ENCODE measurements at places on chromosomes 16 and 17.

GRCh38 chr17:47952171-47953021, 5.3 kb downstream of the PRR15L start:
- no peak for DNase-seq

- no peak for DNase-seq
These were observed 14.6 kb downstream of the STH start for GRCh38 chr17:46013502-46014165.

- no peak for DNase-seq
These were observed at the start of gene CNTNAP1 for GRCh38 chr17:42681976-42682721. CNTNAP1 (plus strand) TSS chr17:42682531; CDS start chr17:42682830, 299 bp downstream.

DNA sequence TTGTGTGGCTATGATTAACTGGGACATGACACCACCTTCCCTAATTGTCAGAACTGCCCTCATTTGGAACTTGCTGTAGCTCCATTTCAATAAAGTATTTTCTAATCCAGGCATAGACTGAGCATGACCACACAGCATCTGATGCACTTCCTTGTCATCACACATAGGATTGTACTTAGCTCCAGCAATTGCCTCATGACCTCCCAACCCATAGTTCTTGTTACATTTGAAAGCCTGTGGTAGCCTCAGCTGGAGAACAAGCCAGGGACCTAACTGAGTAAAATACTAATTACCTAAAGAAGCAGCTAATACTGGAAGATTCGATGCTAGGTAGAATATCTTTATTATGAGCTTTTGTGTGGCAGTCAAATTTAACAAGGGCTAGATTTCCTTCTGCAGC, 187.3 kb upstream of the KIF2B start:
- no peak for DNase-seq

GRCh38 chr16:59355704-59356103, 621.6 kb upstream of the GOT2 start:
- DNase-seq: no peak

- no peak for DNase-seq
These were observed 1.8 kb downstream of the SOCS1 start for GRCh38 chr16:11253995-11254912.

GRCh38 chr17:82303944-82304808, 13.2 kb downstream of the CD7 start:
- no peak for DNase-seq

GRCh38 chr16:29667755-29668154, 4.7 kb downstream of the SPN start:
- DNase-seq: no peak

DNA sequence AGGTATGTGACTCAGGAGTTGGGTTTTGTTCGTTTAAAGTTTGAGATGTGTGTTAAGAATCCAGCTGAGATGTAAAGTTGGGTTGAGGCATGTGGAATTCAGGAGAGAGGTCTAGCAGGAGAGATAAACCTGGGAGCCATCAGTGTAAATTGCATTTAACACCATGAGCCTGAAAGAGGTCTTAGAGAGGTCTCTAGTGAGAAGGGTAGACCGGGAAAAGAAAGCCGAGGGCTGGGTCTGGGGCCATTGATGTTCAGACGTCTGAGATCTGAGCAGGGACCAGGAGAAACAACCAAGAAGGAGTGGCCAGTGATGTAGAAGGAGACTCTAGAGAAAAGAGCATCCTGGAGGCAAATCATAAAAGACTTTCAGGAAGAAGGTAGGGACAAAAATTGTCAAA, 44.1 kb upstream of the PIRT start:
- DNase-seq: no peak

DNA sequence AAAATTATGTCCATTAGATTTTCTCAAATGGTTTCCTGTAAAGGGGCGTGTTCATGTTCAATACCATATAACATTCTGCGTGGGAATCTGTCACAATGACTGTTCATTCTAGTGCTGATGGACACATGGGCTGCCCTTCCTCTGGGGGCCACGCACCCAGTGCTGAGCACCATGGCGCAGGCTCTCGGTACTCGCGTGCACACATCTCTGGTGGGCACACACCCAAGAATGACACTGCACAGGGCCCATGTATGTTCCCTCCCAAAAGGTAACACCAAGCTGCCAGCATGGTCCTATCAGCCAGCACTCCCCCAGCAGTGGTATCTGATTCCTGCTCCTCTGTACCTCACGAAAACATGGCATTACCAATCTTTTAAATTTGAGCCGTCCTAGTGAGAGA, 13.7 kb downstream of the B9D1 start:
- DNase-seq: no peak

DNA sequence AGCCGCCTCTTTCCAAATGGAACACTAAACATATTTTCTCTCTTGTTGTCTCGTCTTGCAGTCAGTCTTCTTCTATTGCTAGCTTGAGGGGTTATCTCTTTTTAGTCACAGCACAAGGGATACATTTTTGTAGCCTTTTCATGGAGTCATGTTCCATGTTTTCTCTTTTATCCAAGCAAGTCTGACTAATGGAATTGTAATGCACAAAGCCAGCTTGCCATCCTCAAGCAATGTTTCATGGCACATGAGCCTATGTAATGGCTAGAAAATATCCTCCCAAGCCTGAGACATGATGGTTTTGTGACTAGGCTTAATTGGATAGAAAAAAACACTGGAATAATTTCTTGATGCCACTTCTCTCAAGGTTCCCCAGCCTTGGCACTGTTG, 414.6 kb upstream of the GOT2 start:
- DNase-seq: no peak

DNA sequence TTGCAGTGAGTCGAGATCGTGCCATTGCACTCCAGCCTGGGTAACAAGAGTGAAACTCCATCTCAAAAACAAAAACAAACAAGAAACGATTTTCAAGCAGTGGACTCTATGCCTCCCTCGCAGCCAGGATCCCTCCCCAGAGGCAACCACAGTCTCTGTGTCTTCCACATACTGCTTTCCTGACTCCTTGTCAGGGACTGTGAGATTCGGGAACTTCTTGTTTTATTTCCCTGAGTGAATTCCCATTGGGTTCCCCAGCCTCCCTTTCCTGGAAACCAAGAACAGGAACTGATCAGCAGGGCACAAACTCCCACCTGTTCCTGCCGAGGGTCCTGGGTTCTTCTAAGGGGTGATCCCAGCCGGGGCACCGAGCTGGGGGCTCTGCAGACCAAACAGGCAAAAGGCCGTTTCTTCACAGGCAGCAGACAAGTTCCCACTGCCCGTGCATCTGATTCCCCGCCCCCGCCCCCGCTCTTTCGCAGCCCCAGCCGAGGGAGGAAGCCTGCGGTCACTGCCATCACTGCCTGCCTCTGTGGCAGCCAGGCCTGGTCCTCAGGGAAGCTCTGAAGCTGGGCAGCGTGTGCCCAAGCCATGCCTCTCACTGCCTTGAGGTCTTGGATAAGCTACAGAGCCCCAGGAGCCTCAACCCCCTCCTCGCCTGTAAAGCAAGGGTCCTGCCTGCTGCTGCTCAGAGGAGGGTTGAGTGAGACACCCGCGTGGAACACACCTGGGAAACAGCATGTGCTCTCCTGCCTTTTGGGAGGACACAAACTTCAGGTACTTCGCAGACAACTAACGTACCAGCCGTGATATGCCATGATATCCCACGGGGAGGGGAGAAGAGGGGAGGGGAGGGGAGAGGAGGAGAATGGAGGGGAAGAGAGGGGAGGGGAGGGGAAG, 5.5 kb upstream of the PIEZO1 start:
- DNase-seq: no peak

GRCh38 chr16:11391576-11391975, 46.3 kb downstream of the RMI2 start:
- DNase-seq: no peak

DNA sequence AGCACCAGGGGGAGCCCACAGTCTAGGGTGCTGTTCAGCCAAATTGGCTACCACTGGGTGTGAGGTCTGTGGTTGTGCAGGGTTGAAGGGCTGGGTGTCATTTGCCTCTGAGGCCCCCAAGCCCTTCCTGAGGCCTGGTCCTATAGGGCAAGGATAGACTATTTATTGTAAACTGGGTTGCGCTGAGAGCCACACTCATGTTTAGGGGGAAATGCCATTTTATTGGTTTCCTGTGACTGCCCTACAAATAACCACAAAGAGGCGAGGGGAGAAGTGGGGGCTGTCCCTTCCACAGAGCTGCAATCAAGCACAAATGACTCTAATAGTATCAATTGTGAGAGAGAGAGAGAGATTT, 3.6 kb upstream of the ZCCHC14 start:
- DNase-seq: no peak

DNA sequence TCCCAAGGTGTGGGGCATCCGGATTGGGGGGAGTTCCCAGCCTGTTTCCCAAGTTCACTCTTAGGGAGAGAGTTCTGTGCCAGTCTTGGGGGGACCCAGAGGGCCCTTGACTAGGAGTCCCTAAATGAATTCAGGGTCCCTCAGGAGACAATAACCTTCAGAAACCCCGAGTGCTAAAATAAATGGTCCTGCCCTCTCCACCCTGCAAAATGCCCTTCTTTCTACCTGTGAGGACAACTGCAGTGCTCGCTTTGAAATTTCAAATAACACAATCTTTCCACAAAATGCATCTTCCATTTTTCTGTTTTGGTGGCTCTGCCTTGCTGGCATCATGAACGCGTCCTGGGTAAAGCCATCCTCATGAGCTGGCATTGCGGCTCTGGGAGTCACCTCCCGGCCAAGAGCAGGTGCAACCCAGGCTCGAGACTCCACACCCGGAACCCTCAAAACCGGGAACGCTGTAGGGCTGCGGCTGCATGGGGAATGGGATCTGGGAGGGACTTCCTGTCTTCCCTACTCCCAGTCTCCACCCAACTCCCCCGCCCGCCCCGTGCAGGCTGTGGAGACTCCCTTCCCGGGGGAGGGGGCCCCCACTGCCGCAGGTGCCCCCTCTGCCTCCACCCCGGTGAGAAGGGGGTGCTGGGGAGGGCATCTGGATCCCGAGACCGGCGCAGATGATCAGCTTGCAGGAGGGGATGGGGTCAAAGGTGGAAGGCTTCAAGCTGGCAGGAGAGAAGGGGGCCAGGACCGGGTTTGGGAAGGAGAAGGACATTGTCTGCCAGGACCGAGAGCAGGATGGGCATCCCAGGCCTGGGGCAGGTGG, at the start of gene ZNF205:
ZNF205 (plus strand) TSS at position 529 of the 823 bp plus-strand sequence. CDS start 845 bp downstream, outside the sequence.
- no peak for DNase-seq

GRCh38 chr17:33243732-33244131, 49.4 kb downstream of the ASIC2 start:
- no peak for DNase-seq

GRCh38 chr17:72732893-72733618, 359.4 kb downstream of the SLC39A11 start:
- DNase-seq: no peak

GRCh38 chr17:55295411-55296170, 30.8 kb downstream of the HLF start:
- no peak for DNase-seq

DNA sequence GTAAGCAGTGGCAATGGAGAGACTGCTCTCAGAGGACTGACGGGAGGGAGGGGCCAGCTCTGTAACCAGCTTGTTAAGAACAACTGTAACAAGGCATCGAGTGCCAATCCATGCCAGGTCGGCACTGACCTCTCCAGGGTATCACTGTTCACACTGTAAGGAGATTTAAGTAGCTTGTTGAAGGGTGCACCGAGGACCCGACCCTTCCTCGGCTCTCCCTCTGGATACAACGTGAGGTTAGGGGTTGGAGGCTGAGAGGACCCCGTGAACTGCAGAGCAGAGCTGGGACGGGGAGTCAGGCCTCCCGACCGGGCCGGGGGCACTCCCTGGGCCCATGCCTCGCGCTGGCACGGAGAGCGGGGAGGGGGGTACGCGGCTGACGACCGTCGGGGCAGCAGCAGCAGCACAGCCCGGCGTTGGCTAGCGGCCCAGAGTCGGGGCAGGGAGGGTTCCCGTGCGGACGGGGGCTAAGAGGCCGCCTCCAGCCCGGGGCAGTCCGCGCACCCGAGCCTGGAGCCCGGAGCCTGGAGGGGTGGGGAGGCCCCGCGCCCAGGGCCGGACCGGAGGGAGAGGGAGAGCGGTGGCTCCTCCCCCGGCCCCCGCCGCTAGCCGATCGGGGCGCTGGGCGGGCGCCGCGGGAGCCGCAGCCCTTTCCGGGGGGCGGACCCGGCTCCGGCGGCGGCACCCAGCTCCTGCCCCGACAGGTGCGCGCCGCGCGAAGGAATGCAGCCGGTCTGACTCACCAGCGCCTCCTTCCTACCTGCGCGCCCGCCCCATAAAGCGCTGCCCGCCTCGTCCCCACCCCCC, at the start of gene ITGB4:
ITGB4 (plus strand) TSS at position 804 of the 807 bp plus-strand sequence. CDS start 3,245 bp downstream, outside the sequence.
- DNase-seq: no peak

- no peak for DNase-seq
These were observed 724 bp downstream of the UBE2I start for GRCh38 chr16:1309888-1310831.

DNA sequence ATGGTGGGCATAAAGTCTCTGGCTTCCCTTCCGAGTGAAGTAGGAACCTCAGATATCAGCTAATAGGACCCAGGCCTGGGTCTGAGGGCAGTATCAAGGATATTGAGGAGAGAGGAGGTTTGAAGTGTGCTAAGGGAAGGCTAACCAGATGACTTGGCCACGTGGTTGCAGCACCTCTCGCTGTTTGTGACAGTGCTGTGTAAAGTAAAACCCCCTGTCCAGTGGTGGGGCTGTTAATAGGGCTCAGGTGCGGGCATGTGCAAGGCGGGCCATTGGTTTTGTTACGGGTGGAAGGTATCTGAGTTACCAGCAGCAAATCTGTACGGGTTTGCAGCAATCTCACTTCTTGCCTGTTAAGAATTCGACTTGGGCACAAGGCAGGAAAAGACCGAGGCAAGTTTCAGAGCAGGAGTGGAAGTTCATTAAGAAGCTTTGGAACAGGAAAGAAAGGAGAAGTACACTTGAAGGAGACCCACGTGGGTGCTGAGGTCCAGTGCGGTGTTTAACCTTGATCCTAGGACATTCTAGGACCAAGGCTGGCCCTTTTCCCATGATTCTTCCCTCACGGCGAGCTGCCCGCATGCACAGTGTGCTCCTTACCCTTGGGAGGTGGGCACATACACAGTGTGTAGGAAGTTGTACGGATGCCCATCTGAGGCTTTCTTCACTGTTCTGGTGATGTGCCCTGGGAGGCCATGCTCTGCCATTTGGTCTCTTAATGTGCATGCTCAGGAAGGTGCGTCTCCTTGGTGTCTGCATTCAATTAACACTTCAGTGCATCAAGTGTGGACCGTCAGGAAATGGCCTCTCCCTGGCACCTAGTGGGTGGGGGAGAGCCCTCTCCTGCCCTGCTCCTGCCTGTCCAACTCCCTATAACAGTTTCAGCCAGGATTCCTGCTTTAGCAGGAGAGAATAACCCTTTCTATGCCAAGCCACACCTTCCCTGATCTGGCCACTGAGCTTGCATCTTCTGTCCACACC, 20.3 kb downstream of the SGF29 start:
- no peak for DNase-seq
